Smooth muscle cell of bladder (primary cell): ENCODE measurements at places on chromosomes 3 and 15. TPM values are rescaled to one million over a fixed set of nuclear protein-coding genes. Genes with fewer than 3 reads are reported as not detected.

The GOLGA8T gene
- 0.14 TPM in 1 of 2 replicates, not detected in the other for total RNA-seq

The SLC51B gene
- total RNA-seq = 0.55 and 2.0 TPM in 2 replicates

The REC114 gene
- not detected in 2 replicates for total RNA-seq

The MYEF2 gene
- total RNA-seq = 0.71 and 2.0 TPM in 2 replicates

The SLC24A5 gene
- total RNA-seq = not detected in 2 replicates

The ROPN1 gene
- total RNA-seq = not detected in 2 replicates

The CYP8B1 gene
- not detected in 2 replicates for total RNA-seq

The DOCK3 gene
- 0.09 and 0.14 TPM in 2 replicates for total RNA-seq

The EPHA6 gene
- under 0.01 and 0.18 TPM in 2 replicates for total RNA-seq

The GNAT1 gene
- not detected in 2 replicates for total RNA-seq

The LRTM1 gene
- not detected in 2 replicates for total RNA-seq

The IGDCC3 gene
- not detected in 2 replicates for total RNA-seq

The FBN1 gene
- 857 and 873 TPM in 2 replicates for total RNA-seq

The TFDP2 gene
- 19.9 and 20.5 TPM in 2 replicates for total RNA-seq

The TIMP4 gene
- 5.1 and 6.8 TPM in 2 replicates for total RNA-seq

The RPS17 gene
- 2,706 and 3,179 TPM in 2 replicates for total RNA-seq

The AADAC gene
- total RNA-seq = 11.3 and 16.1 TPM in 2 replicates

The CPNE9 gene
- total RNA-seq = not detected in 2 replicates

The PRR23B gene
- not detected in 2 replicates for total RNA-seq

The WNT5A gene
- total RNA-seq = 4.4 and 35.6 TPM in 2 replicates

The CX3CR1 gene
- total RNA-seq = under 0.01 TPM in 1 of 2 replicates, not detected in the other

The PATL2 gene
- total RNA-seq = 0.28 and 0.43 TPM in 2 replicates

The TRH gene
- 0.37 TPM in 1 of 2 replicates, not detected in the other for total RNA-seq

The LMCD1 gene
- total RNA-seq = 44.2 and 119 TPM in 2 replicates

The PIK3CA gene
- 25.6 and 26.0 TPM in 2 replicates for total RNA-seq

The ZKSCAN7 gene
- total RNA-seq = 7.8 and 9.4 TPM in 2 replicates

The RTP4 gene
- total RNA-seq = 1.6 and 2.0 TPM in 2 replicates

The CASR gene
- not detected in 2 replicates for total RNA-seq

The AHSG gene
- not detected in 2 replicates for total RNA-seq
